ENCODE measurements at places on chromosomes 1 and 21.

GRCh38 chr1:21764615-21765423 is 18.1 kb downstream of the USP48 start:
- peak; percentile 33 for DNase-seq

DNA sequence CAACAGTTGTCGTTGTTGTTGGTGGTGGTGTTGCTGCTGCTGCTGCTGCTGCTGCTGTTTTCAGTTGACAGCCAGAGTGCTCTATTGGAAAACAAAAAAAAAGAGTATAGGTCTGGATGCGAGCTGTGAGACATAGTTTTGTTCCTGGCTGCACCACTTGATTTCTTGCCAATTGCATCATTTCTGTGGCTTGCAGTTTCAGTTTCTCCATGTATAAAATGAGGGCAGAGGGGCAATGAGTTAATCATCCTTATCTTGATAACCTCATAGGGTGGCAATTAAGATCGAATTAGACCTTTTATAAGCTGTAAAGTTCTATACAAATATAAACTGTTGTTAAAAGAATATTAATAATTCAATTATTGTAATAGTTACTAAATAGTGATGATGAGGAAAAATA is 156.7 kb downstream of the DMRTA2 start:
- DNase-seq: no peak

GRCh38 chr21:16797966-16798365 is 714.9 kb upstream of the CXADR start:
- DNase-seq: no peak

DNA sequence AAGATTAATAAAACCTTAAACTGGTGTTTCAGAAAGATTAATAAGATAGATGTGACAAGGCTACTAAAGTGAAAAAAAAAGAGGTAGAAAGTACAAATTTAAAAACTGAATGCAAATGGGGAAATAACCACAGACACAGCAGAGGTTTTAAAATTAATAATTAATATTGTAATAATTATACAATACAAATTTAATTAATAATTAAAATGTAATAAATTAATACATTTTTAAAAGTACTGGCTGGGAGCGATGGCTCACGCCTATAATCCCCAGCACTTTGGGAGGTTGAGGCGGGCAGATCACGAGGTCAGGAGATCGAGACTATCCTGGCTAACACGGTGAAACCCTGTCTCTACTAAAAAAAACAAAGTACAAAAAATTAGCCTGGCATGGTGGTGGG is 26.8 kb downstream of the CD2 start:
- DNase-seq: no peak

- no peak for DNase-seq
Measured at GRCh38 chr1:56535939-56536338, 43.4 kb downstream of the PLPP3 start.

Measured in H7 (cell line).